IPS DF 6.9 (cell line): ENCODE measurements at places on chromosomes 1 and 21.

- DNase-seq: no peak
These were observed at the start of gene KIAA0319L for GRCh38 chr1:35557118-35557610. KIAA0319L (minus strand) TSS chr1:35557403; CDS start chr1:35554491, 2,912 bp downstream.

DNA sequence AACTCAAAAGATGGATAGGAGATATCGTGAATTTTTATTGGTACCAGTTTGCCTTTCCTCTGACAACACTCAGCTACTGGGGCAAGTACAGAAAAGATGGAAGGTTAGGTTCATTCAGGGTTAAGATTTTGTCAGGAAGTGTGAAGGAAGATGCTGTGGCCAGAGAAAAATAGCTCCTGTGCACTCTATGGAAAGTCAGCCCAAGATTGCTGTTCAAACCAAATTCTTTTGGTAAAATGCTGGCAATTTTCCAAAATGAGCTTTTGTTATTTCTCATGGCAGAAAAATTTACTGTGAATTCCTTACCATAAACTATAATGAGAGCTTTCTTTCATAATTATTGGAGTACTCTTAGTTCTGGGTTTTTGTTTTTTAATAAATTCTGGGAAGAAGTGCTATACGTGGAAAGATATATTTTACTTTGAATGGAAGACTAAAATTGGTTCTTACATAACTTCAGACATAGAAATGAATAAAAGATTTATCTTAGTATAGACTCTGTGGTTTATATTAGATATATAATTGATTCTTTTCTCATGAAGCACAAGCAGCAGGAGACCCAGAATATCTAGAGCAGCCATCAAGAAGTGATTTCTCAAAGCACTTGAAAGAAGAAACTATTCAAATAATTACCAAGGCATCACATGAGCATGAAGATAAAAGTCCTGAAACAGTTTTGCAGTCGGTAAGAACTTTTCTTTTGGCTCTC, 112.2 kb downstream of the USP25 start:
- DNase-seq: no peak

DNA sequence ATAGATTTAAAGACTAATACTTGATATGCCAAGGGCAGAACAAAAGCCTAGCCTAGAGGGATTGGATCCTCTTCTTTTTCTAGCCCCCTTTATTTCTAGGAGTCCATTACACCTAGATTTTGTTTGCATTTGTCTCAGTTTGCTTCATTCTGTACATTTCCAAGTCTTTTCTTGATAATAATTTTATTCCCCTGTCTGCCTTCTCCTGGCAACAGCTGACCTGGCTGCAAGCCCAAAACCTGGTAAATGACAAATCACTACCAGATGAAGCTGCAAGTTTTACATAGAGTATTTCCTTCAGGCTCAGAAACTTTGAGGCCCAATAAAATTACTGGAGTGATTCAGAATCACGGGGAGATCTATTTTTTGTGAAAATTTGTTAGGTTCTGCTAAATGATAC, 36.5 kb upstream of the LHX8 start:
- DNase-seq: no peak

- DNase-seq: no peak
These were observed 735 bp downstream of the NBL1 start for GRCh38 chr1:19644681-19645410.

- DNase-seq: peak; percentile 47
These were observed 251.1 kb upstream of the ADGRL2 start for GRCh38 chr1:81549588-81550127.

GRCh38 chr1:172272087-172272486, 148.4 kb upstream of the C1orf105 start:
- DNase-seq: no peak

- DNase-seq: no peak
These were observed 191.4 kb downstream of the TM2D1 start for GRCh38 chr1:61533546-61533945.

DNA sequence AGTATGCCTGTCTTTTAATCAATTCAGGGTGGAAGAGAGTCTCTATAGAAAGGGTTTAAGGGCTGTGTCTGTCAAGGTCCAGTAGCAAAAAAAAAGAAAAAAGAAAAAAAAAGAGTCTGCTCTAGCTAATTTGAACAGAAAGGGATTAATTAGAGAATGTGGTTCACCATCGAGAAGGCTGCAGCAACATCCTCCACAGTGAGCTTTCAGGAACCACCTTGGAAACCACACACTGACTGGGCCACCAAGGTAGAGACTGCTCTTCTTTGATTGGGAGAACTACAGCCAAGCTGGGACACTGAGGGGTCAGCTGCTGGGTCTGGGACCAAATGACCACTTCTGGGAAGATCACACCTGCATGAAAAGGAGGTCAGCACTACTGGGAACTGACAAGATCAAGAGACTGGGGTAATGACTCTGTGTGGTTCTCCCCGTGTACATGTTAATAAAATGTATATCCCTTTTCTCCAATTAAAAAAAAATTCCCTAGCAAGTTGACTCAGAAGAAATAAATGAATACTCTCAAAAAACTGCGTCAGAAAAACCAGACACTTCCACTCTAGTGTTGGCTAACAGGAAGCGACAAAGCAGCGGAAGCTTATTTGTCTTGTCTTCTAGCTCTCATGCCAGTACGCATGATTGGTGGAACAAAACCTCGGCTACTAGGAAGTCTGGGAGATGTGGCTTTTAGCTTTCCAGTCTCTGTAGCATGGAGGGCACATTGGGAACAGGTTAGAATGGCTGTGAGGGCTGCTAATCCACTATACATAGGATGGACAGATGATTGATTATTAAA, 60.0 kb upstream of the IVNS1ABP start:
- DNase-seq: no peak

GRCh38 chr1:178899402-178899801, 28.5 kb upstream of the ANGPTL1 start:
- no peak for DNase-seq

GRCh38 chr1:220887520-220888416, 8.5 kb downstream of the HLX start:
- no peak for DNase-seq

DNA sequence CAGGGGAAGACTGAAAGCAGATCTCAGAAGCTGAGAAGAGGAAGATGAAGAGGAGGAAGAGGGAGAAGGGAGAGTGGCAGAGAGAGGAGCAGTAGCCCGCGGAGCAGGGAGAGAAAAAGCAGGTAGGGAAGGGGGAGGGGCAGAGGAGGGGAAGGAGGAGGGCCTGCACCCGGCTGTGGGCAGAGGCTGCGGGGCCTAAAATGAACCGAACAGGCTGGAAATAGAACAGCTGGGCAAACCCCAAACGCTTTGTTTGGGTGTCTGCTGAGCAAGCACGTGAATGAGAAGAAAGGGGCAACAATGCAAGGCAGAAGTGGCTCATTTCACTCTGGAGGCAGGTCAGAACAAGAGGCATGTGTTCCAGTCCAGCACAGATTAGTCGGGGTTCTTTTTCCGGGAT, 33.5 kb downstream of the KCNC4 start:
- DNase-seq: no peak

GRCh38 chr1:56473582-56474270, 105.6 kb downstream of the PLPP3 start:
- DNase-seq: no peak

GRCh38 chr1:20725189-20726117, 7.0 kb downstream of the SH2D5 start:
- DNase-seq: no peak

DNA sequence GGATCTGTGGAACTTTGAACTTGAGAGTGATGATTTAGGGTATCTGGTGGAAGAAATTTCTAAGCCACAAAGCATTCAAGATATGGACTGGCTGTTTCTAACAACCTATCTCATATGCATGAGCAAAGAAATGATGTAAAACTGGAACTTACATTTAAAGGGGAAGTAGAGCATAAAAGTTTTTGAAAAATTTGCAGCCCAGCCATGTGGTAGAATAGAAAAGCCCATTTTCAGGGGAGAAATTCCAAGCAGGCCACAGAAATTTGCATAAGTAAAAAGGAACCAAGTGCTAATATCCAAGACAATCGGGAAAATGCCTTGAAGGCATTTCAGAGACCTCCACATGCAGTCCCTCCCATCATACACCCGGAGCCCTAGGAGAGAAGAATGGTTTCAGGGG, 15.7 kb downstream of the RIIAD1 start:
- no peak for DNase-seq

GRCh38 chr1:203140743-203141520, 13.4 kb downstream of the ADORA1 start:
- DNase-seq: no peak

- no peak for DNase-seq
These were observed 149.5 kb upstream of the HMGB4 start for GRCh38 chr1:33714421-33714820.

GRCh38 chr1:193348091-193348768, 161.8 kb upstream of the B3GALT2 start:
- DNase-seq: no peak

DNA sequence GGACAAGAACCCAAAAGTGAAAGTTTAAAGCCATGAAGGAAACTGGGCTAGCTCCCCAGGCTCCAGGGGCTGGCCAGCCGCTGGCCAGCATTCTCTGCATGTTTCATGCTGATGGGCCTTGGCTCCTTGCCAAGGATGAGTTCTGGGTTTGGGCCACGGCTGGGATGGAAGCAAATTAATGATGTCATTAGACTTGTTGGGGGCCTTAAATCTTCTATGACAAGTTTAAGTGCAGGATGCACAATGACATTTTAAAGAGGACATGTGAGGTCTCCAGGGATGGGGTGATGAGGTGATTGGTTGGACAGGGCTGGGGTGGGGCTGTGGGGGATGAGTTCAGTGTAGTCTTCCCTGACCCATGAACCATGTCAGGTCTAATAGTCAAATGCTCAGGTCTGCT, 199.6 kb downstream of the TRABD2B start:
- no peak for DNase-seq

DNA sequence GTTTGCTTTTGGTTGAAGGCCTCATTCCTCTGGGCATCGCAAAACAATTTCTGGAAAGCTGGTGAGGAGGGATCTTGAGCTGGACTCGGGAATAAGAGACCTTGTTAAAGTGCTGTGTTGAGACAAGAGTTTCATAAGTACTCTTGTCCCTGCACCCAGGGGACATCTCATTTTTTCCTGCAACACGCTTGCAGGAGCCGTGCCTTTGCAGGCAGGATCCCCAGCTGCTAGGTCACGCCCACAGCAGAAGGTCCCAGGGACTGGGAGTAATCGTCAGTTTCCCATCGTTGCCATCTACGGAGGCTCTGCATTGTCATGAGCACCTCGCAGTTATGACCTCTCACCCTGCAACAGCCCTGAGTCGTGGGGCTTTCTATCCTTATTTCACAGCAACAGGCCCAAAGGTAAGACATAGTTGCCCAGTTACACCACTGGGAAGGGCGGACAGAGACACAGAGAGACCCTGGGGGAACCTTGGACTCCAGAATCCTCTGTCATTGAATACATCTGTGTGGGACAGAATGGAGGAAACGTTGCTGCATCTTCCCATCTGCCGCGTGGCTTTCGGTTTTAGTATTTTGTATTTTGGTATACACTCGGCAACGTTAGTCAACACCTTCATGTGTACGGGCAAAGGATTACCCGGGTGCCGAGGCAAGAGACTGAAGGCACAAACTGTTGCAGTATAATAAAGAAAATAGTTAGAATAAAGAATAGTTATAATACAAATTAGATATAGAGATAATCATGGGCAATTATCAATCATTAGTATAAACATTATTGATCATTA, 60.4 kb upstream of the DMRTB1 start:
- DNase-seq: no peak

GRCh38 chr1:95742591-95743089, 508.6 kb downstream of the RWDD3 start:
- DNase-seq: no peak

GRCh38 chr1:150498342-150498741, 9.6 kb upstream of the ECM1 start:
- DNase-seq: no peak

- DNase-seq: peak; percentile 39
These were observed 38.4 kb upstream of the FOXO6 start for GRCh38 chr1:41322835-41323234.

- DNase-seq: no peak
These were observed 94.1 kb upstream of the CASZ1 start for GRCh38 chr1:10890491-10891071.

DNA sequence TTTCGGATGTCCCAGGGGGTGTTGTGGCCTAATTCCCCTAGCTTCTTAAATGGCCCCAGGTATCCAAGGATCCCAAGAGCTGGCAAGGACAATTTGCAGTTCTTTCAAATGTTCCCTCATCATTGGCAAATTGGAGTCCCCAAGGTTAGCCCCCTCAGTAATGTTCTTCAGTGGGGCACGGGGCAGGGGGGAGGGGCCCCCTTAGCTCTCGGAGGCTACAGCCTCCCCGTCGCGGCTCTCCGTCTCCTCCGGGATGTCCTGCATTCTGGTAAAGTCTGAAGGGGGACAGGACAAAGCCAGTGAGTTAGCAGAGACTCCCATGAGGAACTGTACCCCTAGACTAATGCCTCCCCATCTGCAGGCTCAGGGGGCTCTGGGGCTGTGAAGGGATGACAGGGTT, 6.3 kb downstream of the RXFP4 start:
- DNase-seq: no peak

DNA sequence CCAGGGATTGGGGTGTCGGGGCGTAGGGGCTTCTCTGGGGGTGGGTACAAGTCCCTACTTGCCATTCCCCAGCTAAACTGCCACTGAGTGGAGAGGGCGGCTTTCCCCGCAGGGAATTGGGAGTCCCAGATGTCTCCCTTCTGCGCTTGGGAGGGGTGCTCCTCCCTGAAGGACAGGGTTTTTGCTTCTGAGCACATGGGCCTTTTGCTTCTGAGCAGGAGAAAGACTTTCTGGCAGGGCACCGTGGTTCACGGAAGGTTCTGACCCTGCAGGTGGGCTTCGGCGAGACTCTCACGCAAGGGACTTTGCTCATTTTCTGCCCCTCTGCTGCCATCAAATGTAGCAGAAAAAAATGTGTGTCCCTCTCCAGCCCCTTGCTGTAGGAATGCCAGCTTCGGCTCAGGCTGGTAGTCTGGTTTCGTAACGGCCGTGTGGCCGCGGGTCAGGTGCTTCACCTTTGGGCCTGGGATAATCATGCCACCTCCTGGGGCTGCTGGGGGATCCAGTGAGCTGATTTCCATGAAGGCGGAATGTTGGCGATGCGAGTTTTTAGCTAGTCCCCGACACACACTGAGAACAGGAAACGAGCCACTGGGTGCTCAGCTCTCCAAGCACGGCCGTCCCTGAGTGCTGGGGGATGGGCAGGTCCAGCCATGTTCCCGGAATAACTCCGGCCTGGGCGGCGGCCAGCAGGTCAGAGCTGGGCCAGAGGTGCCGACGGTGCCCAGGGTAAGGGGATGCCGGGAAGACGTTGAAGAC, 364.0 kb downstream of the CAMTA1 start:
- no peak for DNase-seq

GRCh38 chr1:205356440-205357139, at the start of gene KLHDC8A:
KLHDC8A (minus strand) TSS chr1:205356922; CDS start chr1:205343604, 13,318 bp downstream.
- DNase-seq: no peak
